ENCODE measurements at places on chromosomes 11 and 22.

GRCh38 chr22:20116376-20116950 is 559 bp downstream of the RANBP1 start:
- DNase-seq, result no peak

DNA sequence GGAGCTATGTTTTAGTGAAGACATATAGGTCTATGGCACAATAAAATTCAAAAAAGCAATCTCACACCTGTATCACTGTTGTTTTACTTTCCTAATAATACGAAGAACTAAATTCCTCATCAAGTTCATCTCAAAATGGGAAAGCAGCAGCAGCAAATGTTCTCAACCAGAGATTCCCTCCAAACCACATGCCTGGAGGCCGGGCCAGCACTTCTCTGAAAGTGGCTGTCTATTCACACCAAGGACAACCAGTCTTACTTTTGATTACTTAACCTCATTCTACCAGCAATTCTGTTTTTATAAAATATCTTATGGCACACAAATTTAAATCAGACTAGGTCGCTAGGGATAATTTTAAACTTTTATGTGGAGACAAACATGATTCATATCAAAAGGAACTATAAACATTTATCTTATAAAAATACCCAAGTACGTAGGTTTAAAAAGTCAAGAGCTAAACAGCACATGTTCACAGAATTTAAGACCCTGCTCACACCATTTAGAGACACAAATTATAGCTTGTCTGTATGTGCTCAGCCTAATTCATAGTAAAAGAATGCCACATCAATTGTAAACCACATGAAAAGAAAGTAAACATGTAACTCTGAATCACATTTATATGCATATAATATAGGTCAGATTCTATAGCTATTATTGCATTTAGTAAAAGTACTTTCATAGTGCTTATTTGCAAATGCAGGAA is 46.1 kb downstream of the RRAS2 start:
- no peak for DNase-seq

GRCh38 chr11:117664897-117665296 is 132.1 kb downstream of the DSCAML1 start:
- DNase-seq, result no peak

GRCh38 chr11:110679323-110679975 is 32.8 kb downstream of the ARHGAP20 start:
- DNase-seq, result no peak

DNA sequence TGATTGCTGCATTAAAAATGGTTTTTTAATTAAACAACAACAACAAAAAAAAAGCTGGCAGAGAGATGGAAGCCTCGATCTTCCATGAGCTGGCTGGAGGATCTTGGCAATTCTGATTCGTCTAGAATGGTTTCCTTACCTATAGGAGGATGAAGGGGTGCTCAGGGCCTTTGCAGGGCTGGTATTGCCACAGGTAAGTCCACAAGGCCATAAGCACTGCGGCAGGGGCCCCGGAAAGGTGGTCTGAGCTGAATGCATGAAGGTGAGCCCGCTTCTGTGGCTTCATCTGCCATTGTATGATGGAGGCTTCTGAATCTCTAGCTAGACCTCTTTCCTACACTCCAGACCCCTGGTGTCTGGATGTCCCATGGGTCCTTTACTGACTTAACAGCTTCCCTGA is 101.5 kb downstream of the TSPAN18 start:
- no peak for DNase-seq

- DNase-seq, result no peak
Measured at GRCh38 chr11:43269254-43269918, 42.4 kb upstream of the API5 start.

DNA sequence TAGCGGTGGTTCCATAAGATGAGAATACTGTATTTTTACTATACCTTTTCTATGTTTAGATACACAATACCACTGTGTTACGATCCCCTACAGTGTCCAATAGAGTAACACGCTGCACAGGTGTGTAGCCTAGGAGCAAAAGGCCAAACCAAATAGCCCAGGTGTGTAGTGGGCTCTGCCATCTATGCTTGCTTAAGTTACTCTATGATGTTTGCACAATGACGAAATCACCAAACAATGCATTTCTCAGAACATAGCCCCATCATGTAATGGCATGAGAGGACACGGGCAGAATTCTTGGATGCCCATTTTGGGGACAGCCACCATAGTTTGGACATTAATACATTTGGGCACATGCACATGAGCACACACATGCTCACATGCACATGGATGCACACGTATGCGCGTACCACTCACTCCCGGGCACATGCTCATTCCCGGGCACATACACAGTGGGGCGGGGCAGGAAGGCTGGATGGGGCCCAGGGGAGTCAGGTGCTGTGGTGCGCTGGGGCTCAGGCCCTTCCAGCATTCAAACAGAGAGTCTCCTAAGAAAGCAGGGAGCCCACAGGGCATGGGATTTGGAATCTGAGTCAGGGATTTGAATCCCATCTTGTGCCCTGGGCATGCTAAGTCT is 51.1 kb downstream of the RTN4R start:
- DNase-seq, result no peak

GRCh38 chr11:72618803-72619202 is 55.4 kb downstream of the PDE2A start:
- no peak for DNase-seq

GRCh38 chr22:38327805-38328204 is 10.6 kb upstream of the CSNK1E start:
- no peak for DNase-seq

DNA sequence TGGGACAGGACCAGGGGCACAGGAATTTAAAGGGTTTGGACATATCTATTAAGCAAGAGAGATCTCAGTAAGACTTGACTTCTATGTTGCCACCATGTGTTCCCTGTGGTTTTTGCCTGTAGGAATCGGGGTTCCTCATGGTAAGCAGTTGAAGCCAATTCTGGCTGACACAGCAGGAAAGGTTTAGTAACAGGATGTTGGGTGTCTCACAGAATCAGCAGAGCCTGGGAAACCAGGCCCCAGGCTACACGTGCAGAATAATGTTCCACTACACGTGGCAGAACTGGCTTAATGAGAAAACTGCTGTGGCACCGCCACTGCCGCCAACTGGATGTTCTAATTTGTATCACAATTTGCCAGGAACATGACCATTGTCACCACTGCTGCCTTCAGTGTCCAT is 264.6 kb upstream of the PLET1 start:
- DNase-seq, result no peak

- DNase-seq, result no peak
Measured at GRCh38 chr22:48832592-48832991, 995.1 kb downstream of the BRD1 start.

Measured in stimulated activated CD4-positive, alpha-beta T cell treated with anti-CD3 and anti-CD28 coated beads, Interleukin-4, amount 100 ng/mL, for 4 hours (primary cell).